ENCODE measurements at places on chromosomes 1 and 21. TPM values are rescaled to one million over a fixed set of nuclear protein-coding genes. Genes with fewer than 3 reads are reported as not detected.

The ADGRB2 gene
- 2.1 TPM for total RNA-seq

- H3K4me1 ChIP-seq, result no peaks in the 10 kb centered on the region
- H3K27ac ChIP-seq, result no peak overlapping the region
Measured at GRCh38 chr1:235532360-235532759, 28.1 kb upstream of the B3GALNT2 start.

- H3K36me3 ChIP-seq, result no peaks in the 10 kb centered on the region
- no peak overlapping the region for H3K27ac ChIP-seq
- no peak overlapping the region for H3K4me3 ChIP-seq
- no peaks in the 10 kb centered on the region for H3K4me1 ChIP-seq
- no peak for DNase-seq
- H3K27me3 ChIP-seq, result no peaks in the 10 kb centered on the region
Measured at GRCh38 chr1:186671136-186671825, 8.9 kb downstream of the PTGS2 start.

- H3K4me1 ChIP-seq, result no peaks in the 10 kb centered on the region
- H3K27ac ChIP-seq, result no peak overlapping the region
- H3K27me3 ChIP-seq, result no peaks in the 10 kb centered on the region
Measured at GRCh38 chr1:186775881-186776560, 52.7 kb upstream of the PLA2G4A start.

GRCh38 chr21:18608226-18608625, 204.6 kb upstream of the TMPRSS15 start:
- H3K27me3 ChIP-seq, result no peaks in the 10 kb centered on the region
- H3K4me3 ChIP-seq, result no peak overlapping the region
- no peak overlapping the region for H3K27ac ChIP-seq
- H3K36me3 ChIP-seq, result no peaks in the 10 kb centered on the region
- H3K4me1 ChIP-seq, result no peaks in the 10 kb centered on the region
- DNase-seq, result no peak

DNA sequence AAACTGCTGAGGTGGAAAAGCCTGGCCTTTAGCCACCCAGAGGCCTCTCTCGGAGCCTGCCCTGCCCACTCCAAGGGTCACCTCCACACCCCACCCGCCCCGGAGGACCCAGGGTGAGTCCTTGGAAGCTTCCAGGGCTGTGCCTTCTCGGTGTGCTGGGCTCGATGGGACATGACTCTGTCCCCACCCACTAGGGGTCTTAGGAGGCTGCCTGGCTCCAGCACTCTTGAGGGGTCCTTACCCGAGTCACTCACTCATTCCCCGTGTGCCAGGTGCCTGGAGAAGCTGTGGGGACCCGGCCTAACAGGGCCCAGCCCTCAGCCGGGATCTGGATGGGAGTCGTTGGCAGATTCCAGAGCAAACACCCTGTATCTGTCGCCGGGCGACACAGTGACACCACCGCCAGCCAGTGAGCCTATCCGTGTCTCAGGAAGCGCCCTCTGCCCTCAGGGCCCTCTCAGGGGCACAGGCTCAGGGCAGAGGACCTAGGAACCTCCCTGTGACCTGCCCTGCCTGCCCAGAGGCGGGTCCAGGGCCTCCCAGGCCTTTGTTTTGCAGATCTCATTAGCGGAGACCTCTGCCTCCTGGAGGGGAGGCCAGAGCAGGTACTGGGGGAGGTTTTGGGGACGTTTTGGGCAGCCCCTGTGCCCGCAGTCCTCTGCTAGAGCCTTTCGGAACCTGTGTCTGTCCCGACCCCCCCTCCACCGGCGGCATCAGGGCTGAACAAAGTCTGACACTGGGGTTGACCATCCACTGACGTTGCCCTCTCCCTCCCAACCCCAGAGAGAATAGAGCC, 3.1 kb upstream of the PRKCZ start:
- H3K4me1 ChIP-seq, result peaks cover 14% of the 10 kb centered on the region
- H3K27ac ChIP-seq, result no peak overlapping the region
- H3K4me3 ChIP-seq, result no peak overlapping the region
- DNase-seq, result no peak
- H3K36me3 ChIP-seq, result no peaks in the 10 kb centered on the region

- H3K27ac ChIP-seq, result no peak overlapping the region
- peaks cover 3% of the 10 kb centered on the region for H3K36me3 ChIP-seq
- H3K4me1 ChIP-seq, result peaks cover 32% of the 10 kb centered on the region
- no peak for DNase-seq
- peak overlapping the region; percentile 0 for H3K4me3 ChIP-seq
- H3K27me3 ChIP-seq, result no peaks in the 10 kb centered on the region
Measured at GRCh38 chr1:162564762-162565218, 3.3 kb downstream of the UAP1 start.

DNA sequence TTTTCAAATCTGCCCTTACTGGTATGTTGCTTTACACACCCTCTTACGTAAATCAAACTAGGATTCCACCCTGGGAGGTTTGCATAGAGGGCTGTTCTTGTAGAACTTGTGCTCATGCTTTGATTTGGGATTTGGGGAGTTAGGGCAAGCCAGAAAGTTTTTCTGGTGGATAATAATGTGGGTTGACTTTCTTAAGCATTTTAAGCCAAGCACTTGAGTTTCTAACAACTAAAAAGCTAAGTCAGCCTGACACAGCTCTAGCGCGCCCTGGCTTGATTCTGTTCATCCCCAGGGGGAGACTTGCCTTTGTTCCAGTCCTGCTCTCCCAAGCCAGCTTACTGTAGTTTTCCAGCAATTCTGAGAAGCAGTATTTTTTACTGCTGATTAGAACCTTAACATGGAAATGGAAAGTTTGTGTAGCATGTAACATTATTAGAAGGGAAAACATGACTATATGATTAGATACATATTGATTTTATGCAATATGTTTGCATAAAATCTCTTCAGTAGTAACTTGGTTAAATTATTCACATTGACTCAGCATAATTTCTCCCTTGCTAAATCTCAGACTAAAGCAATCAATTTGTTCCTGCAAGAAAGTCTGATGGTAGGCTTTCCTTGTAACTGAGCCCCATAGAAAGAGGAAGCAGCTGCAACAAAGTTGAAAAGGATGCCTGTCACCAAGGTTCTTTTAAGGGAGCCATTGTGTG, 11.0 kb upstream of the PGD start:
- H3K27me3 ChIP-seq, result no peaks in the 10 kb centered on the region
- no peaks in the 10 kb centered on the region for H3K36me3 ChIP-seq
- no peak for DNase-seq
- peaks cover 67% of the 10 kb centered on the region for H3K4me1 ChIP-seq
- peak overlapping the region; percentile 88 for H3K27ac ChIP-seq

- no peak for DNase-seq
- H3K36me3 ChIP-seq, result no peaks in the 10 kb centered on the region
- peaks cover 5% of the 10 kb centered on the region for H3K27me3 ChIP-seq
- no peak overlapping the region for H3K27ac ChIP-seq
- no peak overlapping the region for H3K4me3 ChIP-seq
- peaks cover 23% of the 10 kb centered on the region for H3K4me1 ChIP-seq
Measured at GRCh38 chr1:203150511-203151297, 23.2 kb downstream of the ADORA1 start.

The LAX1 gene
- total RNA-seq, result not detected

DNA sequence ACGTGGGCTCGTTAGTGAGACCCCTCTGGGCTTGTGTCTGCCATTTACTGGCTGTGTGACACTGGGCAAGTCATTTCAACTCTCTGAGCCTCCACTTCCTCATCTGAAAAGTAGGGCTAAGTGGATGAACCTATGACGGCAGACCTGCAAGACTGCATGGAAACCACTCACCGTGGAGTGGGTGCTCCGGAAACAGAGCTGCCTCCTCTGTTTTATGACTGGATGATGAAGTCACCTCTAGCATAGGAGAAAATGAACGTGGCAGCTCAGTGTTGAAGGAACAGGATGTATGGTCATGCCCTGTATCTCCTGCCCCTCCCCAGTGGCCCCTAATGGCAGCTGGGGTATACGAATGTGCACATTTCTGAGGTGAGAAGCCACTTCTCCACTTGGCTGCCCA, 40.5 kb downstream of the STPG1 start:
- H3K27me3 ChIP-seq, result no peaks in the 10 kb centered on the region
- peaks cover 68% of the 10 kb centered on the region for H3K4me1 ChIP-seq
- H3K36me3 ChIP-seq, result no peaks in the 10 kb centered on the region
- peak overlapping the region; percentile 91 for H3K27ac ChIP-seq

The WNT3A gene
- 1.6 TPM for total RNA-seq

DNA sequence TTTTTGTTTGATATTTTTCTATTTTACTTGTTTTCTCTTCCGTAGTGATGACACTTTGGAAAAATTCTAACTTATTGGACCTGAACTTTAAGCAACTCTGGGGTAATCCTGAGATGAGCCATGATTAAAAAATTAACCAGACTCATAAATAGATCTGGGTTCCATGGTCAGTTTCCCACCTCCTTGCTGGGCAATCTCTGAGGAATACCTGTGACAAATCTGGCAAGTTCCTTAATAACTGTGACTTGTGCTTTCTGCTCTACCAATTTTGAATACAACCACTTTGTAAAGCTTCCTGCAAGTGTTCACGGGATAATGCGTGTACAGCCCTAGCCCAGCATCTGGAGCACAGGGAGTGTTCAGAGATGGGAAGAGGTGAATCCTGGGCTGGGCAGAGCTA, 3.3 kb downstream of the OVGP1 start:
- no peak for DNase-seq
- no peak overlapping the region for H3K27ac ChIP-seq
- H3K27me3 ChIP-seq, result no peaks in the 10 kb centered on the region
- H3K36me3 ChIP-seq, result no peaks in the 10 kb centered on the region
- H3K4me3 ChIP-seq, result no peak overlapping the region
- no peaks in the 10 kb centered on the region for H3K4me1 ChIP-seq

The B3GALT5 gene
- total RNA-seq, result 0.19 TPM

- no peak overlapping the region for H3K27ac ChIP-seq
- H3K27me3 ChIP-seq, result no peaks in the 10 kb centered on the region
- no peaks in the 10 kb centered on the region for H3K36me3 ChIP-seq
- H3K4me1 ChIP-seq, result no peaks in the 10 kb centered on the region
- no peak for DNase-seq
Measured at GRCh38 chr1:219732814-219733491, 120.0 kb upstream of the ZC3H11B start.

The PEAR1 gene
- total RNA-seq, result 1.1 TPM

DNA sequence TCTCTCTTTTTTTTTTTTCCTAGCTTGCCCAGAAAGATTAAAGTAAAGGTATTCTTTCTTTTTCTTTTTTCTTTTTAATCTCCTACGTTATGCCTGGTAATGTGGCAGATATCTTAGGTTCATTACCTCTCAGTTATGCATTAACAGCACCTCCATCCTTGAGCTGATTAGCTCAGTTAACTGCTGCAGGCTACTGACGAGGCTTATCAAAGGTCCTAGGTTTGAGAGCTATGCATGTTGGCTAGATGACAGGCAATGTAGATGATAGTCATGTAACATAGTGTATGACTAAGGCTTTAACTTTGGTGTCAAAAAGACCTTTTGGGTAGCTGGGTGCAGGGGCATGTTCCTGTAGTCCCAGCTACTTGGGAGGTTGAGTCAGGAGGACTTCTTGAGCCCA, 53.7 kb upstream of the CACYBP start:
- no peaks in the 10 kb centered on the region for H3K27me3 ChIP-seq
- H3K36me3 ChIP-seq, result no peaks in the 10 kb centered on the region
- H3K27ac ChIP-seq, result no peak overlapping the region
- H3K4me1 ChIP-seq, result no peaks in the 10 kb centered on the region

The SELL gene
- 0.38 TPM for total RNA-seq

DNA sequence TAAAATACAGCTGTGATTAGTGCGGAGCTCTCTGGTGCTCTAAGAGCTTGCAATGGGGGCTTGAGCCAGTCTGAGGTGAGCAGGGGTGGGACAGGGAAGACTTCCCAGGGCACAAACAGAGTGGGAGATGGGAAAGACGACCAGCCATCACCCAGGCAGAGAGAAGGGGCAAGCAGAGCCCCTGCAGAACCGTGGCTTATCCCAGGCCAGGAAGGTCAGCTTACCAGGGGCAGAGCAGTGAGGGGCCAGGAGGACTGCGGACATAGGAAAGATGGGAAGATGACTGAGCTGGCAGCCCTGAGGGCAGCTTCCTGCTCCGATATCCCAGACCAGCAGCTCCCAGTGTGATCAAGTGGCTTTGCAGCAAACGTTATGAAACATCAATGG, 55.4 kb upstream of the IFFO2 start:
- no peaks in the 10 kb centered on the region for H3K36me3 ChIP-seq
- no peaks in the 10 kb centered on the region for H3K27me3 ChIP-seq
- peaks cover 23% of the 10 kb centered on the region for H3K4me1 ChIP-seq

The ETS2 gene
- 118 TPM for total RNA-seq

The ADCY10 gene
- not detected for total RNA-seq

- H3K36me3 ChIP-seq, result no peaks in the 10 kb centered on the region
- H3K27me3 ChIP-seq, result peaks cover 6% of the 10 kb centered on the region
- H3K4me3 ChIP-seq, result no peak overlapping the region
Measured at GRCh38 chr1:242522304-242522945, 2.1 kb downstream of the PLD5 start.

- no peaks in the 10 kb centered on the region for H3K4me1 ChIP-seq
- no peak overlapping the region for H3K27ac ChIP-seq
- no peak overlapping the region for H3K4me3 ChIP-seq
Measured at GRCh38 chr1:29547300-29547699, 311.0 kb downstream of the PTPRU start.

DNA sequence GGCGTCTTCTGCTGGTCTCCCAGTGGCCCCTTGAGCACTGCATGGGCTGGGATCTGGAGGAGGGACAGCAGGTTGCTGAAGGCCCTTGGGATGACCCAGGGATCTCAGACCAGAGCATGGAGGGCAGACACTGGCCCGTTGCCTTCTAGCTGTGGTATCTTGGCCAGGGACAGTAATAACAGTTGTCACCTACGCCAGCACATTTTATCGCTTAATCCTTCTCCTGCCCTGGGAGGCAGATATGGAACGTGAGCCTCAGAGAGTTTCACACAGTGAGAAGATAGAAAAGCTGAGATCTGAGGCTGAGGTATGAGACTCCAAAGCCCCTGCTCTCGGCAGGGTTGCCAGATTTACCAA, 40.1 kb upstream of the RD3 start:
- no peak overlapping the region for H3K4me3 ChIP-seq
- H3K27me3 ChIP-seq, result no peaks in the 10 kb centered on the region
- no peak overlapping the region for H3K27ac ChIP-seq
- no peaks in the 10 kb centered on the region for H3K4me1 ChIP-seq
- H3K36me3 ChIP-seq, result no peaks in the 10 kb centered on the region

The NHLH1 gene
- not detected for total RNA-seq

GRCh38 chr1:32901823-32902534, 790 bp upstream of the TMEM54 start:
- no peaks in the 10 kb centered on the region for H3K36me3 ChIP-seq
- H3K27ac ChIP-seq, result peak overlapping the region; percentile 91
- peak overlapping the region; percentile 65 for H3K4me3 ChIP-seq
- H3K27me3 ChIP-seq, result no peaks in the 10 kb centered on the region

- no peak overlapping the region for H3K4me3 ChIP-seq
- no peaks in the 10 kb centered on the region for H3K4me1 ChIP-seq
- H3K27me3 ChIP-seq, result no peaks in the 10 kb centered on the region
- no peak for DNase-seq
Measured at GRCh38 chr1:234170622-234171021, 202.6 kb upstream of the COA6 start.

Measured in esophagus squamous epithelium (tissue), 5 donors.